ENCODE measurements at places on chromosomes 4 and X.

- DNase-seq = no peak
Measured at GRCh38 chr4:119581190-119581873, 47.3 kb downstream of the PDE5A start.

GRCh38 chrX:131728295-131729145, 184.6 kb downstream of the OR13H1 start:
- DNase-seq = no peak

DNA sequence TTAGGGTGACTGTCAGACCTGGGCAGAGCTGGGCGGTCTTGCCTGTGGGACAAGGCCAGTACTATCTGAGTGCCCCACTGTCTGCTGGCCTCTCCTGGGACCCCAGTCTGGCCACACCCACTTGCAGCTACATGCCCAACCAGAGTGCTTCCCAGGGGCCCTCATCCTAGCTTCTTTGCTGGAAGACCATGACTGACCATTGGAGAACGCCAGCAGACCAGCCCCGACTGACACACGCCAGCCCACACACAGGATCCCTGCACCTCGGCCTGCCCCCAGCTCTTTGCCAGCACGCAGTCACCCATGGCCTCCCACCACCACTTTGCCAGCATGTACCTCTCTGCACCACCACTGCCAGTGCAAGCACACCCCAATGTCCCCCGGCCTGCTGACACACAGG, 585.7 kb downstream of the ZNF674 start:
- no peak for DNase-seq

GRCh38 chr4:112448306-112449132, 67.5 kb downstream of the NEUROG2 start:
- no peak for DNase-seq

GRCh38 chr4:62601737-62602136, 1401.6 kb downstream of the ADGRL3 start:
- DNase-seq = no peak

DNA sequence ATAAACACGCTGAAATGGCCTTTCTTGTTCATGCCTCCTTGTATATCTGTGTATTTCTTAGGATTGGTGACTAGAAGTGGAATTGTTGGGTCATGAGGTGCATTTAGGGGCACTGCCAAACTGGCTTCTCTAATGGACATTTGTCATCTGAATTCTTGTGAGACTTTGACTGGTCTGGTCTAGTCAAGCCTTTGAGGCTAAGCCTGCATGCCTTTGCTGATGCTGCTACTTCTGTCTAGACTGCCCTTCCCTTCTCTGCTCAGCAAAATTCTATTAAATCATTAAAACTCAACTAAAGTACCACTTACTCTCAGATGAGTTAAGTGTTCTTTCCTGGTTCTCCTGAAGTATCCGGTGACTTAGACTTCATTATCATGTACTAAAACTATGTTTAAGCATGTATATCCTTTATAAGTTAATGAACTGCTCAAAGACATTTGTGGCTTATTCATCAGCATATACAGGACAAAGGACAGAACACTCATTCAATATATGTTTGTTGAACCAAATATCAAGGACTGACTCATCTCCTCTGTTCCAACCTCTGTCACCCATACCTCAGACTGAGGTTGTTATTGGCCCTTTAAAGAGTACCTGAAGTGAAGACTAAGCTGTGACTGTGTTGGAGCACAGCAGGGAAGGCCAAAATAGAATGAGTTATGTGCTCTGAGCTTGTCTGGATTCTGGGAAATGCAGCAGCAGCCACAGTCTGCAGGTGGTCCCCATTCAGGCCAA, 9.0 kb downstream of the TCEAL1 start:
- DNase-seq = no peak

GRCh38 chrX:154490021-154490413, 412 bp downstream of the SLC10A3 start:
- no peak for DNase-seq

DNA sequence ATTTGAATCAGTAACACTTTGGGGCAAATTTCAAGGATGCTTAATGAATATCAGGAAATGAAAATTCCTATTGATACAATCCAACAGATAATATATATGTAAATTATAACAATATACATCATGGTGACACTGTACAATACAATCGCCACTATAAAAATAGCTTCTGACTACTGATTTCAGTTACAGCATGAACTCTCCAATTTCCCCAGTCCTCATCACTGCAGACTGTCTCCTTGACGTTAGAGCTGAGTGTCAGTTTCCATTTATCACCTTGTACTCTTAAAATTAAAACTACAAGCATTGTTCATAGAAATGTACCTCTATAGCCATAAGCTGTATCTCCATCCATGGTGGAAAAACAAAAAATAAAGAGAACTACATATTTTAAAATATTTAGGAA, 23.4 kb downstream of the TBC1D9 start:
- DNase-seq = no peak

- no peak for DNase-seq
Measured at GRCh38 chr4:74754218-74754617, 40.1 kb downstream of the BTC start.

- DNase-seq = no peak
Measured at GRCh38 chr4:16669036-16669435, 229.4 kb downstream of the LDB2 start.

DNA sequence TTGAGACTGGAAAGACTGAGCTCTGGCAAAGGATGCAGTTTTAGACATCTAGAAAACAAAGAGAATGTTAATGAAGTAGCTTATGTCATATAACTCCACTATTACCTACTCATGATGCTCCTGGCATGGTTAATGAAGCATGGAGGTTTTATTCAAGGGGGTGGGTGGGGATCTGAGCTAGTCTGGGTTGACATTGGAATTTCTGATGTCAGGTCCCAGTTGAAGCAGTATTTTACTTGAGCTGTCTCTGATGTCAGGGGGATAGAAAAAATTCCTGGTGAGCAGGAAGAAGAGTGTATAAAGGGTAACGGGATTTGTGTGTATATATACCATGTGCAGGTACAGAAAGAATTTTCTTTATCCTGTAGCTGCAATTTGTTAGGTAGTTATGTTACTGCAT, 102.0 kb downstream of the ELOVL6 start:
- no peak for DNase-seq

GRCh38 chr4:176223561-176223960, 28.2 kb upstream of the SPATA4 start:
- no peak for DNase-seq

- DNase-seq = no peak
Measured at GRCh38 chrX:3415011-3415410, 68.6 kb upstream of the MXRA5 start.

- no peak for DNase-seq
Measured at GRCh38 chr4:109128589-109128988, 173.9 kb downstream of the COL25A1 start.

- no peak for DNase-seq
Measured at GRCh38 chrX:78923198-78924015, 21.8 kb upstream of the P2RY10 start.

- DNase-seq = no peak
Measured at GRCh38 chrX:53265771-53266574, 15.4 kb downstream of the IQSEC2 start.

Measured in stimulated activated CD4-positive, alpha-beta T cell treated with anti-CD3 and anti-CD28 coated beads, Interleukin-15, amount 100 ng/mL, for 48 hours (primary cell).